Stimulated activated CD8-positive, alpha-beta memory T cell treated with anti-CD3 and anti-CD28 coated beads, Interleukin-15, amount 100 ng/mL, for 4 hours (primary cell): ENCODE measurements at places on chromosomes 1 and 21.

DNA sequence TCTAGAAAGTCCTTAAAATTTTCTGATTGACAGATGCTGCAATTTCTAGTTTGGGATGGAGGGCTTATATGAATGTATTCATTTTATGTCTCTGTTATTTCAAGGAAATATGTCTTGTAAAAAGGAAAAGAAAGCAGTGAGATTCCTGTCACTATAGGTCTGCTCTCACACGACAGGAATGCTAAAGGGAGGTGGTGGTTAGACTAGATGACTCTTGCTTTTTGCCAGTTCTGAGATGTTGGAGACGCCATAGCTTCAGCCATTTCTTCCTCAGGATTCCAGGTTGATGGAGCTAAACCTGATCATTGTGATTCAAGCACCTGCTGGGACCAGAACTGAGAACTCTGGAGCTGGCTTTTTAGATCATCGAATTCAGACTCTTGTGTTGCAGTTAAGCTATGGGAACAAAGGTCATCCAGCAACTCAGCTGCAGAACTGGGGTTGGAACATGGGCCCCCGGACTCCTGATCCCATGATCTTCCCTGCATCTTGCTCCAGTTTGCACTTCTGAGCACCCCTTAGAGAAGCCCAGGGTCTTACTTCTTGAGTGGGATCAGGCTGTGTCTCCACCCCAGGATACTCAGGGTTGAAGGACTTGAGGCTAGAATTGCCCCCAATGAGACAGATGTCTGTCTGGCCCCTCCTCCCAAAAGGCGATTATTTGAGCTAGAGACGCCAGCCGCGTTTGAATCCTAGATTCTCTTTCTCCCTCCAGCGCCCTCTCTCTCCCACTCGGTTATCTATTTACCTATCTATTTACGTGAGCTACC, 46.7 kb upstream of the FOXO6 start:
- DNase-seq: no peak

- no peak for DNase-seq
Measured at GRCh38 chr21:40466893-40467483, 380.0 kb downstream of the DSCAM start.

- DNase-seq: no peak
Measured at GRCh38 chr1:195495720-195496635, 1112.3 kb downstream of the KCNT2 start.

DNA sequence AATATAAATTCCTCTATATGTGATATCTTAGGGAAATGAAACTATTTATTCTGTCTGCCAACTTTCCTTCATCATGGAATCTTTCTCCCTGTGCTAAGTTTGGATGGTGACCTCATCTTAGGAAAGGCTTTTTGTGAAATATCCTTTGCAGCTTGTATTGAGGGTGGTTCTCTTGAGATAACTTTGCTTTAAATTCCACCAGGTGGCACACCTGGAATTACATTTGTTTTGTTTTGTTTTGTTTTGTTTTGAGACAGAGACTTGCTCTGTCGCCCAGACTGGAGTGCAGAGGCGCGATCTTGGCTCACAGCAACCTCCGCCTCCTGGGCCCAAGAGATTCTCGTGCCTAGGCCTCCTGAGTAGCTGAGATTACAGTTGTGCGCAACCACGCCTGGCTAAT, 7.6 kb upstream of the CD1A start:
- DNase-seq: no peak

DNA sequence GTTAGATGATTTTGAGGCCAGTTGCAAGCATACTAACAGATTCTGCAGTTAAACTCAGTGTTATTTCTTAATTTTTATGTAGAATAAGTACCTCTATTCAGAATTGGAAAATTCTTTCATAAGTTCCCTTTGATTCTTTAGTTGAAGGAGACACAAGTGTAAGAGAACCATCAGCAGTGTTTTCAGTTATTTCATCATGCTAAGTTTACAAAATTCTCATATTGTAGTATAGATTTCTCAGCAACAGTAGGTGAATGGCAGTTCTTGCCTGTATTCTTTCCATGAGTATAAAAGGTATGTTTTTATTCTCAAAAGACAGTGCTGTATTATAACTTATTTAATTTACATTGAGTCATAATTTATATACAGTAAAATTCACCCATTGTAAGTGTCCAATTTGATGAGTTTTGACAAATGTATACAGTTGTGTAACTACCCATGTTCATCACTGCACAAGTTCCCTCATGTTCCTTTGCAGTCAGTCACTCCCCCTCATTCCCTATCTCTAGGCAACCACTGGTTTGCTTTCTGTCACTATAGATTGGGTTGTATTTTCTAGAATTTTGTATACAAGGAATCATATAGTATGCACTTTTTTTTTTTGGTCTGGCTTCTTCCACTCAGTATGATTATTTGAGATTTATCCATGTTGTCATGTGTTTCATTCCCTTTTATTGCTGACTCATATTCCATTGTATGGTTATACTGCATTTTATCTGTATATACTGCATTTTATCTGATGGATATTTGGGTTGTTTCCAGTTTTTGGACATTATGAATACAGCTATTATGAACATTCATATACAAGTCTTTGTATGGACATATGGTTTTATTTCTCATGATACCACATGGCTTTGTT, 3.9 kb downstream of the RPS6KC1 start:
- no peak for DNase-seq

GRCh38 chr1:163528710-163529348, 207.1 kb downstream of the NUF2 start:
- DNase-seq: no peak

GRCh38 chr1:8937701-8938100, 8.0 kb upstream of the CA6 start:
- no peak for DNase-seq

- no peak for DNase-seq
Measured at GRCh38 chr1:56557746-56558145, 21.6 kb downstream of the PLPP3 start.

GRCh38 chr1:217734973-217735372, 103.8 kb downstream of the SPATA17 start:
- no peak for DNase-seq
